ENCODE measurements at places on chromosomes 4 and X.
A peak's percentile ranks its signal among the peaks of the same experiment; 100 is the strongest.

DNA sequence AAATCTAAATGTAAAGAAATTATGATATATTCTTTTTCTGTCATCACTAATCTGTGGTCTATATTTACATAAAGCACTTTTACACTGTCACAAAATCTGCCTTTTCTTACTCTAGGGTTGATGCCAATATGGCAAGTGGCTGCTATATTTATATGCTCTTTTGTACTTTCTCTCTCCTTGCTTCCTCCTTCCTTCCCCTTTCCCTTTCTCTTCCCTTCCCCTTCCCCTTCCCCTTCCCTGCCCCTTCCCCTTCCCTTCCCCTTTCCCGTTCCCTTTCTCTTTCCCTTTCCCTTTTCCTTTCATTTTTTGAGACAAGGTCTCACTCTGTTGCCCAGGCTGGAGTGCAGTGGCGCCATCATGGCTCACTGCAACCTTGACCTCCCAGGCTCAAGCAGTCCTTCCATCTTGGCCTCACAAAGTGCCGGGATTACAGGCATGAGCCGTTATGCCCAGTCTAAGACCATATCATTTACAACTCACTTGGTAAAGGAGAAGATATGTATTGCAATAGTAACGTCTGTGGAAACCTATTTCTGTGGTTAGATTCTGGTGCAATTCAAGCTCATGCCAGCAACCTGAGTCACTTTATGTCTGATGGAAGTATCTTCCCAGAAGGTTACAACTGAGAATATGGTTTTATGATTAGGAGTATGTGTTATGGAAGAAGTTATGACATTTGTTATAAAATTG is 13.9 kb upstream of the PLAC8 start:
- DNase-seq: no peak

DNA sequence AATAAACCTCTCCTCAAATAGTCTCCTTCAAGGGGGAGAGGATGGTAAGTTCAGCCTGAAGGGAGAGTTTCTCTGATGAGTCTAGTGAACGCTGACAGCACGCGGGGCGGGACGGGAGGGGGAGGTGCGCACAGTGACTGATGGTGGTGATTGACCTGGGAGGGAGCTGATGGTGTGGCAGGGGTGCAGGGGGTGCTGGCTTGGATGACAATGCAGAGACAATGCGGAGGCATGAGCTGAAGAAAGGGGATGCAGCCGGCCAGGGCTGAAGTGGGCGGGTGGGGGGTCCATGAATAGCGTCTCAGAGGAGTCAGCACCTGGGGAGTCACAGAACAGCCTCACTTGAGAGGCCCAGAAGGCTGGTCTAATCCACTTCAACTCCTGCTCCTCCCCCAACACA is 142.5 kb upstream of the PJA1 start:
- DNase-seq: no peak

GRCh38 chr4:147828331-147828905 is 96.5 kb downstream of the ARHGAP10 start:
- no peak for DNase-seq

- DNase-seq: no peak
Observed at GRCh38 chrX:68177542-68177941, 255.8 kb downstream of the OPHN1 start.

GRCh38 chr4:143381189-143382118 is 44.8 kb downstream of the GAB1 start:
- DNase-seq: no peak

GRCh38 chrX:39304746-39305145 is 503.5 kb downstream of the MID1IP1 start:
- no peak for DNase-seq

DNA sequence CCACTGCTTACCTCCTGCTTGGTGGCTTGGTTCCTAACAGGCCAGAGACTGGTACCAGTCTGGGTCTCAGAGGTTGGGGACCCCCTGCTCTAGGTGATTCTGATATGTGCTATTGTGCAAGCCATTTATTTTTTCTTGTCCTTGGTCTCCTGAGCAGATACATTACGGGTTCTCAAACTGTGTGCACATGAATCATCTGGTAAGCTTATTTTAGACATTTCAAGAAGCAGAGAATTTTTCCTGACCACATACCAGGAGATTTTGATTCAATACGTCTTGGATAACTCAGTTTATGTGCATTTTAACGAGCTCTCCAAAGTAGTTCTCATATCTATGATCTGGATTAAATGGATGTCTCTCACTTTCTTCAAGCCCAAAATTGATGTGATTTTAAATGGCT is 77.2 kb downstream of the FHIP1A start:
- no peak for DNase-seq

GRCh38 chr4:119103263-119103662 is 32.4 kb upstream of the MYOZ2 start:
- DNase-seq: no peak

DNA sequence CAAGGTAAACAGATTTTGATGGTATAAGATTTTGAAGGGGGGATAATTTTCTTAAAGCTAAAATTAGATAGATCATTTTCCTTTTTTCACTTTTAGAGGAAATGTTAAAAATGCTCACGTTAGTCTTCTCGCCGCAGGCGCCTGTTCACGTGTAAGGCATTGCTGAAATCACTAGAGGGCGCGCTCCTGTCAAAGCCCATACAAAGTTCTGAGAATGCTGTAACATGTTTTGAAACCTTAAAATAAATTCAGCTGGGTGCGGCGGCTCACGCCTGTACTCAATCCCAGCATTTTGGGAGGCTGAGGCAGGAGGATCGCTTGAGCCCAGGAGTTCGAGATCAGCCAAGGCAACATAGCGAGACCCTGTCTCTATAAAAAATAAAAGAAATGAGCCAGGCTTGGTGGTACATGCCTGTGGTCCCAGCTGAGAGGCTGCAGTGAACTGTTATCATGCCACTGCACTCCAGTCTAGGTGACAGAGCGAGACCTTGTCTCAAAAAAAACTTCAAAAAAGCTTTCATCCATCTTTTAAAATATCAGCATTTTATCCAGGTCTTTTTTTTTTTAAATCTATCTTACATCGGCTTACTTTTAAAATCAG is 138.0 kb downstream of the RBMX2 start:
- DNase-seq: peak; percentile 31

GRCh38 chr4:23978002-23978401 is 88.2 kb upstream of the PPARGC1A start:
- DNase-seq: no peak

DNA sequence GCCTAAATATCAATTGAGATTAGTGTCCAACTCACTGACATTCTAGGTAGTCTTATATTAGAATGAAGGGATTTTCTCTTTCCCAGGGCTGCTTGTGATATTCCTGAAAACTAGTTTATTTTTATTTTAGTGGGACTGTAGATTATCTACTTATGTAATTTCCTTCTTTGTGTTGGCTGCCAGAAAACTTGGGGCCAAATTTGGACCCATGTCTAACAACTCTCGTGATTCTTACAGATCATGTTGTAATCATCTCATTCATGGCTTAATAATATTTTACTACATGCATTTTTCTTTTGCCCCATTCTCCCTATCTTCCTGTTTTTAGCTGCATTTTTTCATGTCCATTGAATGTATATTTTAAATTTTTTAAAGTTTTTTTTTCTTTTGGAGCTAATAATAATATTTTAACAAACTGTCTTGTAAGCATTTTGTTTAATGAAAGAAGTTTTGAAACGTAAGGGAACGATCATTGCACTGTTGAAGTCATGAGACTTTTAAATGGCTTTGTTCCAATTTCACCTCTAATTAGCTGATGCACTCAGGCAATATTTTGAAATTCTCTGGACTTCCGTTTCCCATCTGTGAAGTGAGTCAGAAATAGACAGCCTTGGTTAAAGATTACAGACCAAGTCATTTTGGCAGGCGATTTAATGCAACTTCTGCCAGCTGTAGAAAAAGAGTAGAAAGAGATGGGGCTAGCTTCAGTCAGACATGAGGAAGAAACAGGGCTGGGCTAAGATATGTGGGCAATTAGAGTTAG is 14.3 kb upstream of the TDO2 start:
- no peak for DNase-seq

GRCh38 chrX:40122487-40122886 is 24.7 kb upstream of the BCOR start:
- DNase-seq: no peak

Measured in stimulated activated naive CD8-positive, alpha-beta T cell treated with anti-CD3 and anti-CD28 coated beads, Interleukin-15, Interleukin-2, amounts not matched to agents 100 U/mL and 50 U/mL, for 24 hours (primary cell).